ENCODE measurements at places on chromosomes 7 and 10.

GRCh38 chr10:2978111-2978510 lies 89.2 kb upstream of the PFKP start:
- DNase-seq: no peak

DNA sequence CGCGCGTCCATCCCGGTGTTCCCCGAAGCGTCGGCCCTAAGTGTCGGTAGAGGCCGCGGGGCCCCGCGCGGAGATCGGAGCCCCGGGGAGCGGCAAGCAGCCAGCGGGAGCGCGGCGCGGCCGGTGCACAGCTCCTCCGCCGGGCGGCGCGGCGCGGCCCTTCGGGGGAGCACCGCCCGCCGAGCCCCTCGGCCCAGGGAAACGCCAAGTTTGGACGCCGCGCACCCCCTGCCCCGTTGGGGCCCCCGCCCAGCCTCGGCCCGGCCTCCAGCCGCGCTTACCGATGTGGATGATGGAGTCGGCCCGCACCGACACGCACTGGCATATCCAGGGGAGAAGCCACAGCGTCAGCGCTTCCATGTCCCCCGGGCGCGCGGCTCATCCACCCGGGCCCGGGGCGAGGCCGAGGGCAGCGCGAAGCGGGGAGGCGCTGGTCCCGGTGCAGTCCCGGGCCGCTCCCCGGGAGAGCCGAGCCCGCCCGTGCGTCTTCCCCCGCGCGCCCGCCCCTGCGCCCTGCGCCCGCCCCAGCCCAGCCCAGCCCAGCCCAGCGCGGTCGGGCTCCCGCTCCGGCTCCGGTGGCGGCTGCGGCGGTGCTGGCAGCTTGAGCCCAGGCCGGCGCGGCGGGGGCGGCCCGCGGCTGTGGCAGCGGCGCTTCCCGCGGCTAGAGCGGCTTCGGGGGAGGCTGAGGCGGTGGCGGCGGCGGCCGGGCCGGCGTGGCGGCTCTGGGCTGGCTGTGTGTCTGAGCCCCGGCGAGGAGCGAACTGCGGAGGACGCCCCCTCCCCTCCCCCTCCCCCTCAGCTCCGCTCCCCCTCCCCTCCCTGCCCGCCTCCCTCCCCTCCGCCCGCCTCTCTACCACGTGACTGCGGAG lies at the start of gene GRID1:
TSS of gene GRID1 (minus strand) at position 763 of the 869 bp plus-strand sequence.
- no peak for DNase-seq

GRCh38 chr7:256461-256940 lies 33.5 kb upstream of the FOXL3 start:
- no peak for DNase-seq

- DNase-seq: no peak
Measured at GRCh38 chr10:94217411-94217810, 145.3 kb downstream of the NOC3L start.

DNA sequence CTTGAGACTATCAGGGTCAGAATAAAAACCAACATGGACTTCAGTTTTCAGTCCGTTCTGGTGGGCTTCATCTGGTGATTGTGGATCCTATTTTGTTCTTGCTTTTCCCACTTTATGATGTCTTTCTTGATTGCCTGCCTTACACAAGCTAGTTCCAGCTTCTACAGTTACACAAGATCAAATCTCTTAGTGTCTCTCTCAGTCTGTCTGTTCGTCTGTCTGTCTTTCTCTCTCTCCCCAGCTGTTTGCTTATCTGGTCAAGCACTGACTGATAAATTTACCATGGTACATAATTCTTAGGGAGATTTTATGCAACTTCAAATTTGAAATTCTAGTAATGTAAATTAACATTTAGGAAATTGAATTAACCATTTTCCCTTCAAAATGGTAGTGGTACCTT lies 35.8 kb downstream of the TAX1BP1 start:
- DNase-seq: no peak

- DNase-seq: no peak
Measured at GRCh38 chr7:122549578-122549977, 149.3 kb downstream of the RNF133 start.

GRCh38 chr10:31582365-31583052 lies 263.5 kb downstream of the ZEB1 start:
- no peak for DNase-seq

DNA sequence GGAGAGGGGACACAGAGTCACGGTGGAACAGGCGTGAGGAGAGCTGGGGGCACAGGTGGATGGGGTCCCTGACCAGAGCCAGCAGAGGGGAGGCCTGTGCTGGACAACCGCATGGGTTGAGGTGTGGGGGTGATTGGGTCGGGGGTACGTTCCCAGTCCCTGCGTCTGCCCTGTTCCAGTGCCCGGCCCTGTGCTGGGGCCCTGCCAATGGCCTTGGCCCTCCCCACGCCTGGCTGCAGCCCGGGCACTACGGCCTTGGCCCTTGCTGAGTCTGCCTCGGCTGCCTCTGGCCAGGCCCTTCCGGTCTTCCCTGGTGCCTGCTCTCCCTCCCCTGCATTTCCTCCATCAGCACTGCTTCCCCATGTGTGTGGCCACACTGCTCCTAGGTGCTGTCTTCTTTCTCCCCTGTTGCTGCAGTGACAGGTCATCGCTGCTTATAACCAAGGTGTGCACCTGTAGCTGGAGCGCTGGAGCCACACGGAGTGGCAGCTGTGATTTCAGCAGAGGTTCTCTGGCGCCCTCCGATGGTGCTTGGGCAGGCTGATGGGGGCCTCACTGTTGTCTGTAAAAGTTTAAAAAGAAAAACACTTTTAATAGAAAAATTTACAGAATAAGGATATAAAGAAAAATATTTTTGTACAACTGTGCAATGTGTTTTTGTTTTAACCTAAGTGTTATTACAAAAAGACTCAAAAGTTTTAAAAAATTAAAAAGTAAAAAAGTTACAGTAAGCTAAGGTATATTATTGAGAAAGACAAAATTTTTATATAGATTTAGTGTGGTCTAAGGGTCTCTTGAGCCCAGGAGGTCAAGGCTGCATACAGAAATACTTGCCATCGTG lies 45.2 kb upstream of the BHLHA15 start:
- DNase-seq: no peak

- DNase-seq: no peak
Measured at GRCh38 chr7:131546126-131546525, 10.3 kb downstream of the PODXL start.

DNA sequence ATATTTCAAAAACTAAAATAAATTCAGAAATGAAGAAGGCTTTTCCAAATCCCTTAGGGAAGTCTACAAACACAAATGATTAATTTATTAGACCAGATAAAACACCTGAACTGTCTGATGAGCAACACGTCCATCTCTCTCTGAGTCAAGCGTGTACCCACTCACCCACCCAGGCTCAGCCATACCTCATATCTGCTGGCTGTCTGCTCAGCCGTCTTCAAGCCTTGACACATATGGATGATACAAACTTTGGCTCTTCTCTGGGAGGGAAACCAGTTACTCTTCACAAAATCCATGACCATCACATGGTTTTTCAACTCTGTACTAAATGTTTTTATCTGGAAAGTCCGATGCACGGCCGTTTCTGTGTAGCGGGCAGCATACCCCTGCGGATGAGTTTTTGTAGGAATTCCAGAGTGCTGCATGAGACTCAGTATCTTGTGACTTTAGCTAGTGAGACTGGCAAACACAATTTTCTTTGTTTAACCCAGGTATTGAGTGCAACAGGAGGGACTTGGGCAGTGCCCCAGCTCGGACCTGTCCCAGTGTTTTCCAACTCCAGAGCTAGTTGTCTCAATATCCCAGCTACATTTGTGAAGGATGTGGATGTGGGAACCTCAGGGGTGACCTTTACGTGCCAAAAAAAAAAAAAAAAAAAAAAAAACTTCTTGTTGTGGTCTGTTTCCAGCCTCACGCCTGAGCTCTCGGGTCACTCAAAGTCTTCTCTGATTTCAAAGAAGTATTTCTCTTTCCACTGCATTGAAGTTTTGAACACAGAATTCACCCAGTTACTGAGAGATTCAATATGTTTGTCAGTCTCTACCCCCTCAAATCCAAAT lies at the start of gene C10orf90:
TSS of gene C10orf90 (minus strand) at position 638 of the 839 bp plus-strand sequence. CDS start at position 425, 213 bp downstream.
- DNase-seq: no peak

DNA sequence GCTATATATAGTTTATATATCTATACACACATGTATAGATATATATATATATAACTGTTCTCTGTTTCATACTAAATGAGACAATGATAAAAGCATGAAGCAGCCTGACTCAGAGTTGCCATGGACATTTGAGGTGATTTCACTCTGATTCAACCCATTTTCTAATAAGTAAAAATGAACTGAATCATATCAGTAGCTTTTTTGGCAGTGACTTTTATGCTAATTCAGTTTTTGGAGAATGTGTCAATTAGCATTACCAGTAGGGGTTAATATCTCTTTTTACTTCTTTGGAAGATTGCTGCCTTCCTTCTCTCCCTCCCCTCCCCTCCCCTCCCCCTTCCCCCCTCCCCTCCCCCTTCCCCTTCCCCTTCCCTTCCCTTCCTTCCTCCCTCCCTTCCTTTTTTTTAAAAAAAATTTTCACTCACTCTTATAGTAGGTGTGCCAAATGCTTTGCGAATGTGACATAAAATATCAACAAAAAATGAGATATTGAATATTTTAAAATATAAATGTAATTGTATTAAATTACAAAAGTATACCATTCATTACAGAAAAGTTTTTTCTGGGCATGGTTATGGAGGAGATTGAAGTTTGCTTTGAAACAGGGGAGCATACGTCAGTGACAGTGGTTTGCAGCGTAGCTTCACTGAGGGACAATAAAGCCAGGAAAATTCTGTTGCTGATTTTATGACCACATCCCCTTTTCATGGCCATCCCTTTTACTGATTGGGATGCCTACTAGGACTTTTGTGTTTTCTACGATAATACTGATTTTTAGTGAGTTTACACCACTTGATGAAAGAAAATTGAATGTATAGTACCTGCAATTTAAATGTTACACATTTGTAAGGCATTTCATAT lies 64.0 kb upstream of the KLF6 start:
- DNase-seq: no peak

DNA sequence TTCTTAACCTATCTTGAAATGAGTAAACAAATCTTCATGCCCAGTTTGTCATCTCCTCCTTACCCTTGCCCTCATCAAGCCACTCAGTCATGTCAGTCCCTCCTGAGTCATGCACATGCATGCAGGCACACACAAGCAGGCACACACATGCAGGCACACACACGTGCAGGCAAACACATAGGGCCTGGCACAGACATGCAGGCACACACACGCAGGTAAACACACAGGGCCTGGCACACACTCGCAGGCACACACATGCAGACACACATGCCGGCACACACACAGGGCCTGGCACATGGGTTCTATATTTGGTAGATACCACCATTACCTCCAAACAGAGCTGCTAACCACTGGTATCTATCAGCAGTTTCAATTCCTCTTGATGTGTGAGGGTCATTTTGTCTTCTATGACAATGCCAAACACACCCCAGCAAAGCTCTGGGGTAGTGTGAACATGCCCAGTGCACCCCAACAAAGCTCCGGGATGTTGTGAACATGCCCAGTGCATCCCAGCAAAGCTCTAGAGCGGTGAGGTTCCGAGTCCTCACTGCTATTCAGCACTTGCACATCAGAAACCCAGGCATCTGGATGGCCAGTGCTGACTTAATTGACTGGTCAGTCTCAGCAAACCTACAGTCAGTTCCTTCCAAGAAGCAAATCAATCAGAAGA lies 563.8 kb downstream of the PTPRN2 start:
- no peak for DNase-seq

DNA sequence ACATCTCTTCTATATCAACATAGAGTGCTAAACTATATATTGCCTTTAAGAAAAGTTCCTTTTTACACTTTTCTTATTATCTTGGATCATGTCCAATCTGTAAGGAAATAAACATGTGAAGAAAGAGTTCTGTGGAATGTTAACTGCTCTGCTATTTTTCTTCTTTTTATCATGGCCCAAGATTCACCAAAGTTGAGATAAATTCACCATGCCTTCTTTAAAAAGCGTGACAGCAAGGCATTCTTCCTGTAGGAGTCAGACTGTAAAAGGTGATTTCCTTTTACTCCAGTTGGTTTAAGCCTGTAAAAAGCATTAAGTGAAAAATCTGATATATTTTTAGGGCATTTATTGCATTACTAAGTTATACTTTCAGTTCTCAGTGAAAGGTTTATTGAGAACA lies 165.7 kb upstream of the FZD1 start:
- DNase-seq: no peak

GRCh38 chr7:1108264-1108920 lies 20.5 kb downstream of the GPER1 start:
- DNase-seq: no peak

DNA sequence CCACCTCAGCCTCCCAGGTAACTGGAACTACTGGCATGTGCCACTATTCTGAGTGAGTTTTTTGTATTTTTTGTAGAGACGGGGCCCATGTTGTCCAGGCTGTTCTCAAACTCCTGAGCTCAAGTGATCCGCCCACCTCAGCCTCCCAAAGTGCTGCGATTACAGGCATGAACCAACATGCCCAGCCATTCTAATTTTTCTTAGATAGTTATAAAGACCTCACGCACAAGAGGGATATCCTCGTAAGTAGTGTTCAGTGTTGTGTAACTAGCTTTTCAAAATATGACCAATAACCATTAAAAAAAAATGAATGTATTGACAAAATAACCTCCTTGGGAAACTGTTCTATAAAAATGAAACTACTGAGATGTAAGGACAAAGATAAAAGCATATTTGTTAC lies 90.5 kb upstream of the FERD3L start:
- DNase-seq: no peak

- no peak for DNase-seq
Measured at GRCh38 chr10:16945593-16945992, 128.4 kb upstream of the RSU1 start.

DNA sequence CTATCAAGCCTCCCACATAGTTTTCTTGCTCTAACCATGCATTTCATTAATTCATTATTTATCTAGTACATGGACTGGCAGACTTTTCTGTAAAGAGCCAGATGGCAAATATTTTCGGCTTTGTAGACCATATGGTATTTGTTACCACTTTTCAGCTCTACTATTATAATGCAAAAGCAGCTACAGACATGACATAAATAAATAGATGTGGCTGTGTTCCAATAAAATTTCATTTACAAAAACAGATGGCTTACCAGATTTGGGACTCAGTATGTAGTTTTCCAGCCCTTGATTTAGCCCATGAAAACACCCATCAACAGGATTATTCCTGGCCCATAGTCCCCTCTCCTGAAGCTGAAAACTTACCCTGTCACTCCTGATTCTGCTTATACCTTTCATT lies 32.1 kb downstream of the PLCE1 start:
- no peak for DNase-seq

DNA sequence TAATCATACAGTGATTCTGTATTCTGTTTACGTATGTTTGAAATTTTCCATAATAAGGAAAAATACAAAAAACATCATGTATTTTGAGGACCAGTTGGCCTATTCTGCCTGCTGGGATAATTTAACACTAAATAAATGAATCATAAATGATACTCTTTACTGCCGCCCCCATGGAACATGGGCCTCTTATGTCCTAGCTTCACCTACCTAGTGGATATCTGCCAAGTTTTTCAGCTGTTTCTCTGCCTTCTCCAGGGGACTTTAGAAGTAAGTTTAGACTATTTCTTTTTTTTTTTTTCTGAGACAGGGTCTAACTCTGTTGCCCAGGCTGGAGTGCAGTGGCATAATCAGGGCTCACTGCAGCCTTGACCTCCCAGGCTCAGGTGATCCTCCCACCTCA lies 10.4 kb downstream of the NFE2L3 start:
- DNase-seq: no peak

GRCh38 chr7:83441-83840 lies 108.9 kb upstream of the FAM20C start:
- no peak for DNase-seq

All from stimulated activated CD4-positive, alpha-beta T cell treated with anti-CD3 and anti-CD28 coated beads, TNF-alpha, amount 100 ng/mL, for 1 hour (primary cell).